ENCODE measurements at places on chromosomes 16 and 17.

GRCh38 chr17:49443862-49444261 is 29.2 kb upstream of the PHB1 start:
- DNase-seq: no peak

- no peak for DNase-seq
Measured at GRCh38 chr17:12395733-12396354, 269.8 kb upstream of the MYOCD start.

- DNase-seq: no peak
Measured at GRCh38 chr17:32780721-32781120, 96.2 kb downstream of the MYO1D start.

GRCh38 chr17:3681565-3681964 is 13.0 kb downstream of the EMC6 start:
- no peak for DNase-seq

GRCh38 chr17:10417431-10417830 is 4.3 kb downstream of the MYH8 start:
- DNase-seq: no peak

- no peak for DNase-seq
Measured at GRCh38 chr17:28020515-28020914, 22.0 kb upstream of the NLK start.

DNA sequence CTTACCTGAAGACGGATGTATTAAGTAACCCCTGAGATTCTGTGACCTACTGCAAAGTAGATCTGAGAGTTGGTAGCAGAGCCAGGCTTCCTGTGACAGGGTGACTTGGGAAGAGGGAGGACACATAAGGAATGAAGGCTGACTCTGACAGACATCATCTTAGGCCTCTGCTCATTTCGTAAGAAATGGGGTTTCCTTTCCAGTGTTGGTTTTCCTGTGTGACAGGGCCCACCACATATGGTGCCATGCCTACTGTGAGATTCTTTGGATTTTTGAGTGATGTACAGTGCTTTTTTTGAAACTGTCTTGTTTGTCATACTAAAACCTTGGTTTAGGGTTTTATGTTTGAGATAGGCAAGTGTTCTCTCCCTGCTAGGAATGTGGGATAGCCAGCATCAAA is 12.7 kb downstream of the LIG3 start:
- no peak for DNase-seq

- DNase-seq: no peak
Measured at GRCh38 chr17:40448639-40449261, 5.5 kb downstream of the IGFBP4 start.

GRCh38 chr16:65622151-65622550 is 500.3 kb upstream of the CDH11 start:
- DNase-seq: no peak

DNA sequence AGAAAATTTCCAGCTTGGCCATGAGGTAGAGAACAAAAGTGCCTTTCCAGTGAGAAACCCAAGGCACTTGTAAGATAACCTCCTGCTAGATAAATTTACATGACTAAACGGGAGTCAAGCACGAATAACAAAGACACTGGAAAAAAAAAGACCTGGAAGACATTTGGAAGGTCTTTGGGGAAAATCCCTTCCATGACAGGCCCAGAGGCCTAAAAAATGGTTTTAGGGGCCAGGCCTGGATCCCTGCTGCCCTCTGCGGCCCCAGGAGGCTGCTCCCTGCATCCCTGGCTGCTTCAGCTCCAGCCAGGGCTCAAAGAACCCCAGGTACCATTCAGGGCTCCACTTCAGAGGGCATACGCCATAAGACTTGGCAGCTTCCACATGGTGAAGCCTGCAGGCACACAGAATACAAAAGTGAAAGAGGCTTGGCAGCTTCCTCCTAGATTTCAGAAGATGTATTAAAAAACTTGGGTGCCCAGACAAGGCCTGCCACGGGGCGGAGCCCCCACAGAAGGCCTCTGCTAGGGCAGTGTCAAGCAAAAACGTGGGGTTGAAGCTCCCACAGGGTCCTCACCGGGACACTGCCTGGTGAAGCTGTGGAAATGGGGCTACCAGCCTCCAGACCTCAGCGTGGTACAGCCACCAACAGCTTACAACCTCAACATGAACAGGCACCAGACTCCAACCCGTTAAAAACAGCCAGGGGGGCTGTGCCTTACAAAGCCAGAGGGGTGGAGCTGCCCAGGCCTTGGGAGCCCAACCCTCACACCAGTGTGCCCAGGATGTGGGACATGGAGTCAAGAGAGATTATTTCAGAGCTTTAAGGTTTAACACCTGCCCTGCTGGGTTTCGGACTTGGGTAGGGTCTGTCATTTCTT is 77.1 kb downstream of the SDK2 start:
- DNase-seq: peak; percentile 19

GRCh38 chr17:55161935-55162555 is 102.7 kb upstream of the HLF start:
- no peak for DNase-seq

DNA sequence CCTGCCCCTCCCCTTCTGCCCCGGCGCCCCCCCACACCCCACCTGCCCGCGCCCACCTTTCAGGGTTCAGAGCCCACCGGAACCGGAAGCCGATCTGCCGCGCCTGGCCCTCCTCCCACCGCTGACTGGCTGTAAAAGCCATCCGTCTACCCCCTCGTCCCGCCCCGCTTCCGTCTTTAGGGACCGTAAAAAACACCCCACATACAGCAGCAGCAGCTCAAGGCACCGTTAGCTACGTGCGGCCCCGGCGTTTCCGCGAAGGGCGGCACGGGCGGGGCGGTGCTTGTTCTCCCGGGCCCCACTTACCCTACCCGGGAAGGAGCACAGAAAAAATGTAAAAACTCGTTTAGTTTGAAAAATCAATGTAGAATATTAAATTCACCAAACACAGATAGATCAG is at the start of gene MRPL28:
Gene MRPL28 (minus strand): TSS at position 96 of the 400 bp plus-strand sequence. CDS start 320 bp downstream, outside the sequence.
- DNase-seq: peak; percentile 79

GRCh38 chr16:69775563-69775962 is 13.4 kb downstream of the WWP2 start:
- no peak for DNase-seq

- no peak for DNase-seq
Measured at GRCh38 chr17:4584917-4585637, 748 bp downstream of the SMTNL2 start.

DNA sequence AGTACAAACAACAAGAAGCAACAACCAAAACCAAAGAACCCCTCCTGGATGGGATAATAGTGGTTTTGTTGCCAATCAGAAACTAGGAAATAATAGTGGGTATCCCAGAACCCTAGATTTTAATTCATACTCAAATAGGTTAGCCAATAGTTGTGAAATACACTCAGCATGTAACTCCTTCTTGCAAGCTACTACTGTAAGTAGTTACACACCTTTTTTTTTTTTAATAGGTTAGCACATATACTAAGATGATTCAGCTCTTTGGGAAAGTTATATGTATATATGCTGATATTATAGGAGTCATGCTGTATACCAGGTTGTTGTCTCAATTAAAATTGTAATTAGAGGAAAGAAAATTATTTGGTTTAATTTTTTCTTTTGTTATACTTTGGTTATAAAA is 92.5 kb upstream of the HAS3 start:
- no peak for DNase-seq

DNA sequence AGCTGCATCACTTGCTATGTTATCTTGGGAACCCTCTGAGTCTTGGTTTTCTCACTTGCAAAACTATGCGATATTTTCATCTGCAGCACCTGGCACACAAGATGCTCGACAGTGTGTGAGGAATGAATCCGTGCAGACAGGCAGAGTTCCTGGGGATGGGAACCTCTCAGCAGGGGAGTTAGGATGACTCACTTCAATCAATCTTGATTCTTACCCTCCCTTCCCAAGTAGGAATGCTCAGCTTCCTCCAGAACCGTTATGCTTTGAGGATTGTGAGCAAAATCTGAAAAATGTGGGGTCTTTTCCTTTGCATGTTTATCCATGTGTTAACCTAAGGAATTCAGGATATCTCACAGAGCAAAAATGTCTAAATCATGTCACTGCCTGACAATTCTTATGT is 68.9 kb upstream of the HNF1B start:
- DNase-seq: no peak

GRCh38 chr16:85520853-85521521 is 92.1 kb upstream of the GSE1 start:
- DNase-seq: no peak

- DNase-seq: no peak
Measured at GRCh38 chr16:56387396-56387795, 37.9 kb downstream of the AMFR start.

DNA sequence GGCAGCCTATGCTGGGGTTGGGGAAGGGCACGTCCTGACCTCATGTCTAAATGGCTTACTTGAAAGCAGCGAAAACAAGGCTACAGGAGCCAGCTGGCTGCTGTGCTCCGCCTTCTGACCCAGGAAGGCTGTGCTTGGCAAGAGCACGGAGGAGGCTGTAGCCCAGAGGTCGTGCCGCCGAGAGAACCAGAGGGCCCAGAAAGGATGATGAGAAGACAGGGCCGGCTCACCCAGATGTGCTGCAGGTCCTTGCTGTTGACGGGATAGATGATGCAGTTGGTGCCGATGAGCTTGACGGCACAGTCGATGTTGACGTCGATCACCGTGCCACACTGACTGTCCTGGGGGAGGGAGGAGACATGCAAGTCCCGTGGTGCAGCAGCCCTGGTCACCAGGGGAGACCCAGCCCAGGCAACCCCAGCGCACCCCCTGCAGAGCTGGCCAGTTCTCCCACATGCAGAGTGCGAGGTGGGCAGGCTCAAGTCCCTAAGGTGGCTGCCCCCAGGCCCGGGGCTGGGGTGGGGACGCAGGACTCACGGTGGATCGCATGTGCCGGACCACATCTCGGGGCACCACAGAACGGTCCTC is 20.7 kb downstream of the SPHK1 start:
- no peak for DNase-seq

DNA sequence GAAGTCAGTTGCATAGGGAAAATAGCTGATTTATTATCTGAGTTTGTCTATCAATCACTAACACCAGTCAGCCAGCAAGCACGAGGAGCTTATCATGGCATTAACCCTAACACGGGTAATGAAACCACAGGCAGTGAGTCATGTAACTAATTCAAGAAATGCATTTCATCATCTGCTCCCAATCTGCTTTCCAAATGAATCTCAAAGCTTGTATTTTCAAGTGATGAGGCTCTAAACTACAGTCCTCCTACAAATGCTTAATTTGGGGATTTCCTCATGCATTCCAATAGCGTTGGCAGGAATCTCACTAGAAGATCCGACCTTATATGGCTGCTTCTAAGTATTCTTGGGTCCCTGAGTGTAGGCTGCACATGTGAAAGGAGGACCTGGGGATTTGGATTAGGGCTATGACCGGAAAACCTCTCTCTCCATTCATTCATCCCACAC is 118.4 kb upstream of the HSBP1 start:
- DNase-seq: no peak

DNA sequence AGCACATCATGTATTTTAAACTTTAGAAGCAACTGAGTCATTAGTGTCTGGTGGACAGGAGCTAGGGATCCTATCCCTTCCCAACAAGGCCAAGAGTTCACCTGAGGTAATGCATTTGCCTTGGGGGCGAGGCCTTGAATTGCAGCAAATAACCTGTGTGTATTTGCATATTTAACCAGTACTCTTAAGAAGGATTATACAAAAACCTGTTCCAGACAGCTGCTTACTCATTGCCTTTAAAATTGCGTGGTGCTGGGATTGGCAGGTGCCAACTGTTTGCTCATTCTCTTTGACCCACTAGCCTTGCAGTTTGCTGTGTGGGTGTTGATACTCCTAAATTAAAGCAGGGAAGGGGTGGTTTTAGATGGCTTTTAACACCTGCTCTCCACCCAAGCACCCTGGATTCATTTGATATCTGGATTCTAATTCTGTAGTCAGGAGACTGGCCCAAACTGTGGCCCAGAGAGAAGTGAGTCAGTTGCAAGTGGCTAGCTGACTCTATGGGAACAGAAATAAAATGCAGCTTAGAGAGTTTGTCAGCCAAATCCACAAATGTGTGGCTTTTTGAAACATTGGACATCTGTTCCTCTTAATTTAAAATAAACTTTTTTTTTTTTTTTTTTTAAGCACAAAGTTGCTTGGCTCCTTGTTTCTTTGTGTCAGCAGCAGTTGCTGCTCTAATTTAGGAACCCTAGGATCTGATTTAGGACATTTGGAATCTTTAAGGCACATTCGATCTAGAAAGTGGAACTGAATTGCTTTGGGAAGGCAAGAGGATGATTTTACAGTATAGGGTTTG is 46.9 kb downstream of the TUBD1 start:
- no peak for DNase-seq

- no peak for DNase-seq
Measured at GRCh38 chr17:34773036-34773435, 188.2 kb downstream of the CCT6B start.

DNA sequence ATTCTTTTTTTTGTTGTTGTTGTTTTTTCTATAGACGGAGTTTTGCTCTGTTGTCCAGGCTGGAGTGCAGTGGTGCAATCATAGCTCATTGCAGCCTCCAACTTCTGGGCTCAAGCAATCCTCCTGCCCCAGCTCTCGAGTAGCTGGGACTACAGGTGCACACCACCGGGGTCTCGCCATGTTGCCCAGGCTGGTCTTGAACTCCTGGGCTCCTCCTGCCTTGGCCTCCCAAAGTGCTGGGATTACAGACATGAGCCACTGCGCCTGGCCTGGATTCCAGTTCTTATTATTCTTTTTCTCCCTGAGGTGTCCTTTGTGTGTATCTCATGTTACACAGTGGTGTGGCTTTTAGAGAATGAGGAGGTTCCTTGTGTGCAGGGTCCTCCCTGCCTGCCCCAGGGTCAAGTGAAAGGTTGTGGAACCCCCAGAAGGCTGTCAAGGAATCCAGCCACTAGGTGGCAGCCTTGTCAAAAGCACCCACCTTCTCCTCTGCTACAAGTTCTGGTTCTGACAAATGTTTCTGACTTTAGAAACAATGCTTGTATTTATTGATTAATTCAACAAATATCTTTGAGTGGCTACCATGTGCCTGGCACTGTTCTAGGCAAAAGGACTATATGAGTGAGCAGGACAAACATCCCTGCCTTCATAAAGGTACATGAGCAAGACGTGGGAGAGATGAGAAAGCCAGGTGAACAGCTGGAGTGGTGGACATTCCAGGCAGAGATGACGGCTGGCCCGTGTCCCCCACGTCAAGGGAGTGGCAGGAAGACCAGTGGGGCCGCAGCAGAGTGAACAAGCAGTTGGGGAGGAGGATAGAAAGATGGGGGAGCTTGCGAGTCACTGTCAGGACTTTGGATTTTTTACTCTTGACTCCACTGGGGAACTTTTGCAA is 112.4 kb downstream of the SPECC1 start:
- peak; percentile 43 for DNase-seq

- no peak for DNase-seq
Measured at GRCh38 chr16:75063549-75064088, 53.0 kb downstream of the LDHD start.

DNA sequence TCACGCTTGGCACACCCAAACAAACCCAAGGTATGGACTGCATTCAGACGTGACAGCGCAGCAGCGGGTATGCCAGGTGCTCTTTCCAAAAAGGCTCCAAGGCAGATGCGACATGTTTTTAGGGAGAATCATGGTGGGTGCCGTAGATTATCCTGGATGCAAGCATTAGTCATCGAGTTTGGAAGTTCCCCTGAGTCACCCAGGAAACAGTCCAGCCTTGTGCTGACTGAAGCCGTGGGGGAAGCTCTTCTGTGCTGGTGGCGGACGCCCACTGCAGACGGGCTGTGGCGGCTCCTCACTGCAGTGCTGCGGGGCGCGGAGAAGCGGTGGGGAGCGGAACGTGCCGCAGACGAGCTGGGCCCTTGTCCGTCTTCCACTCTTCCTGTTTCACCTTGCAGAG is 13.9 kb downstream of the JPT2 start:
- no peak for DNase-seq

Measured in stimulated activated CD8-positive, alpha-beta memory T cell treated with anti-CD3 and anti-CD28 coated beads, Interleukin-12 subunit alpha, Interleukin-12 subunit beta, amount 100 ng/mL, for 4 hours (primary cell).